ENCODE measurements at places on chromosomes 7 and 10.

DNA sequence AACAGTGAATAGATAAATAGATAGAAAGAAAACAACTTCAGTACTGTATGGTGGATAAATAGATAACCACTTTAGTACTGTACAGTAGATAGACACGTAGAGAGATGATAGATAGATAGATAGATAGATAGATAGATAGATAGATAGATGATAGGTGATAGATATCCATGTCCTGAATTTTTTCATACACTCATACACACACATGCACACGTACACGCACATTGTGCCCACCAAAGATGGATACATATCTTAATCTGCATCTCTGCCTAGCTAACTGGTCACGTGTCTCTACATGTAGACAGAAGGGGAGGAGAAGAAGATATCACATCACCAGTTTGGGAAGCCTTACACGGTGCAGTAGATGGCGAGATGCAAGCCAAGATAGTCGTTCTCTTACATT is 99.2 kb downstream of the ARID5B start:
- DNase-seq = no peak

DNA sequence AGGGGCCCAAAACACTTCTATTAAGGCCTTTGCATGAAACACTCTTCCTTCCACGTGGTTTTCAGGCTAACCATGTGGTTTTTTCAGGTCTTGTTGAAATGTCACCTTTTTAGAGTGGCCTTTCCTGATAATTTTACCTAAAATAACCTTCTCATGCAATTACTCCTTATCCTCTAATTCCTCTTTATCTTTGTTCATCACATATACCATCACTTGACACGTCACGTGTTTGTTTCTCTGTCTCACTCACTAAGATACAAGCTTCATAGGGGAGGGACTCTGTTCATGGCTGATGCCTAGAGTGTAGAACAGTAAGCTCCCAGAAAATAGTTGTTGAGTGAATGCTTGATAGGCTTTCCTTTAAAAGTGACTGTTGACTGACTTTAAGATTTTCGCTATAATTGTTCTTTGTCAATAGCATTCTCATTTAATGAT is 63.7 kb downstream of the ST7 start:
- DNase-seq = no peak

DNA sequence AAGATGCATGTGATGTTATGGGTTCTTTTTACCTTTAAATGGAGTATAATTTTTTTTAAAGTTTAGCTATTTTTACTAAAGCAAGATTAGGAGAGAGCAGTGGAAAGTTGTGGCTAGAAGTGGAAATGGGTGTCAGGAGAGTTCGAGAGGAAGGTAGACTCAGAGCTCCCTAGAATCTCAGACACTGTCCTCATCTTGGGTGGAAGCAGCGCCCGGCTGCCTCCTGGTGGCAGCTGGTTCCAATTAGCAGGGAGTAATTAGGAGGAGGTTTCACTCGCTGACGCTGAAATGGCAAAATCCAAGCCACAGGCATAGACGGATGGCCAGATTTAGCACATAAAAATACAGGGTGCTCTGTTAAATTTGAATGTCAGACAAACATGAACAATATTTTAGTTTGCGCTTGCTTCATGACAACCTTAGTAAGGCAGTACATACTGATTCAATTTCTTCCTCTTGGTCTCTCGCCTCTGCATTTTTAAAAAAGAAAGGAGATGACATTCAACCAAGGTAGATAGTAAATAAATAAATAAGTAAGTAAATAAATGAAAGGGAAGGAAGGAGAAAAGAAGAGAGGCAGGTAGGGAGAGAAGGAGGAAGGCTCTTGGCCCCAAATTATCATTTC is 58.5 kb downstream of the LGI1 start:
- peak; percentile 50 for DNase-seq

DNA sequence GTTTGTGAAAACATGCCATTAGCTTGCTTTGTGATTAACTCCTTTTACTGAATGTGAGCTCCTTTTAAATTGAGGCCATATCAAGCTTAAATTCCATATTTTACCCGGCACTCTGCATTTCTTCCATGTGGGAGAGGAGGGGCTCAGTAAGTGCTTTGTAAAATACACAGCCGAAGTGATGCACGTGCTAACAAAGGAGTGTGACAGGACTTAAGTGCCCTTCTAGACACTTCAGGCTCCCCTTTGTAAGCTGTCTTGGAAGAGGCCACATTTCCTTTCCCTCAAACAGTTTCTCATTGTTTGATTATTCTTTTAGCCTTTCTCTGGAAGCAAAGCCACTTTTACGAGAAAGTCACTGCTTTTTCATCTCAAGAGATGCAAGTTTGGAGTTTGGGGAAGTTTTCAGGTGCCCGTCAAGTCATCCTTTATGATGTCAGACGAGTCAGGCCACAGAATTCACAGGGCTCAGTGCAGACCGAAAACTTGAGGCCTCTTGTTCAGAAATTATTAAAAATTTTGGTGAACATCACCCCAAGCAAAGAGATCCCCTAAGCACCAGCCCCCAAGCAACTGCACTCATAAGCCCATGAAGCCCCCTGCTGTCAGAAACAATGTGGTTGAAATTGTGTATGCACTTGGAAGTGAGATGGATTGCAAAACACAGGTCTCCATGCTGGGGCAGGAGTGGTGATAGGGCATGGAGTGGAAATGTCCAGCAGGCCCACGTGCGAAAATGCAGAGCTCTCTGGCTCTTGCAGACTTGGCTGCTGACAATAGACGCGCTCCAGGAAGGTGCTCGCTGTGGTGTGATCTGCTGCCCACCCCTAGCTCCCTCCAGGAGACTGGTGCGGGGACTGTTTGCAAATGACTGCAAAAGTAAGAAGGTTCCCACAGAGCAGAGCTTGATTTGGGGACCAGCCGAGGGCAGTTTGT is 11.5 kb downstream of the IKZF1 start:
- DNase-seq = no peak

- no peak for DNase-seq
These were observed 39.7 kb downstream of the POU6F2 start for GRCh38 chr7:39017369-39017915.

GRCh38 chr10:100209303-100209702 is 20.1 kb downstream of the CHUK start:
- peak; percentile 14 for DNase-seq

GRCh38 chr7:13047061-13047460 is 359.6 kb downstream of the ARL4A start:
- DNase-seq = no peak

GRCh38 chr7:152894295-152895170 is 135.0 kb downstream of the ACTR3B start:
- DNase-seq = no peak

DNA sequence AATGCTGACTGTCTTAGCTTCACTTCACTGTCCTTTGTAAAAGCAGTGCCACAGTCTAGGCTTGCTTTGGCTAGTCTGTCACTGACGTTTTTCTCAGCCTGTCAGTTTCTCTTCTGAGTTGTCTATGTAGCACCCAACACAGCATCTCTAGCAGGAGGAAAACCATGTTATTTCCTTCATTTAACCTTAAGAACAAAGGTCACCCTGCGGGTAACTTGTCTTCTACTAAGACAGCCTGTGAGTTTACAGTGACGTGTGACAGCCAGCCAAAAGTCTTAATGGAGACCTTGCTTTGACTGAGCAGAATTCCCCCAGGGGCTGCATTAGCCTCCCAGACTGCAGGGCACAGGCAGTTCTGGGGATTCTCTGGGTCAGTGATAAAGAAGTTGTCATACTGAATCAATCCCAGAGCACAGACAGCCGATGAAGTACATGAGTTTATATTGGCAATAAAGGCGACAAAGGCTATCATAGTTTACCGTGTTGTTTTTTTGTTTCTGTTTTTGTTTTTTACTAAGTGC is 296.0 kb upstream of the KIAA1217 start:
- no peak for DNase-seq

DNA sequence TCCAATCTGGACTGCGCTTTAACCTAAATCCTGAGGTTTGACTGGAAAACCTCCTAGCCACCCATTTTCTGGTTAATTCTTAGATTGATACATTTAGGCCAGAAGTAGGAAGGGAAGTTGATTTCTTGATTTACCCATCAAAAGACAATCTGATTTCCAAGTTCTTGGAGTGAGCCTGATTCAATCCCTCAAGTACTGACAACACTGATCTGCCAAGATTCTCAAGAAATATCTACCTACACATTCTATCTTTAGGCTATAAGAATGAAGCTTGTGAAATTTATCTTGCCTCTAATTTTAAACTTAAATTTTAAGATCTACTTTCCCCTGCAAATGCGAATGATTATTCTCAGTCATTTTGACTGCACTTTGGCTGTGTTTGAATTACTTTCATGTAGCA is 5.9 kb downstream of the TAS2R16 start:
- DNase-seq = no peak

GRCh38 chr10:119693262-119693957 is 32.4 kb upstream of the INPP5F start:
- DNase-seq = peak; percentile 54

DNA sequence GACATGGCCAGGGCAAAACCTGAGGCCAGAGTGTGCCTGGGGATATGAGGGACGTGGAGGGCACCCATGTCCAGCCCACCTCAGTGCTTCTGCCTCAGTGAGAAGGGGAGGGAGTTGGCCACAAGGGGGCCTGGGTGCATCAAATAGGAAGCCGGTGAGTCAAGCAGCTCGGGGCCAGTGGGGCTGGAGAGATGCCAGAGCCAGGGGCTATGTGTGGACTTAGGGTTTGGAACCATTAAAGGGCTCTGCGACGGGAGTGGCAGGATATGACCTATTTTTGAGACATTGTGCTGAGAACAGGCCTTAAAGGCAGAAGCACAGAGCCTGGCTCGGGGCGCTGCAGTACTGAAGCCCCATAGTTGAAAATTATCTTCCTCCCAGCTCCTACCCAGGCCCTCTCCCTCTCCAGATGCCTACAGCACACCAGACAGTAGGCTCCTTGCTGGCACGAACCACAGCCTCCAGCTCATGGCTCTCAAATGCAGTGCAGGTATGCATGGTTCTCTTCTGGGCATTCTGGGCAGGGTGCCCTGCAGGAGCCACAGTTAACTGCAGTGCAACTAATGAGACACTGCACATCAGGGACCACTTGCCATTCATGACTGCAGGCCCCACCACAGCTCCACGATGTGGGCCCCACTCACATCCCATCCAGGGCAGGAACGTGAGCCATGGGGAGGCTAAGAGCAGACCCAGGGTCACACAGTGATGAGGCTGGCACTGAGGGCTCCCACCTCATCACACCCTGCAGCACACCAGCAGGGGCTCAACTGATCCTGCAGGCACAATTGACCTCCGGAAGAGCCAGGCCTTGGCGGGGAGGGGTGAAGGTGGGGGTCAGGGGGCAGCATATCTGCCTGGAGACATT is 7.2 kb upstream of the PGAM2 start:
- peak; percentile 50 for DNase-seq

DNA sequence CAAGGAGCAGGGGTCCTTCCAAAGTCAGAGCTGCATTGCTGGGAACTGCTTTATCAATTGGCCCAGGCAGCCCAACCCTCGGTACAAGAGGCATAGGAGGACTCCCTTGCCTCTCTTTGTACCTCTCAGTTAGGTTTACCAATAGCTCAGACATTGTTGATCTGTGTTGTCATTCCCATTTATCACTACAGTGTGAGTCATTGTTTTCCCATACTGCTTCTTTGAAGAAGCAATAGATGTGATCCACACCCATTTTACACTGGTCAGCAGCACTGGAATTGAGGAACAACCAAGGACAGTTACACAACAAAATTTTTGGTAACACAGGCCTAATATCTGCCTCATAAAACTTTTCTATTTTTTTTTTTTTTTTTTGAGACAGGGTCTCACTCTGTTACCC is 307.2 kb downstream of the SNX13 start:
- peak; percentile 31 for DNase-seq

DNA sequence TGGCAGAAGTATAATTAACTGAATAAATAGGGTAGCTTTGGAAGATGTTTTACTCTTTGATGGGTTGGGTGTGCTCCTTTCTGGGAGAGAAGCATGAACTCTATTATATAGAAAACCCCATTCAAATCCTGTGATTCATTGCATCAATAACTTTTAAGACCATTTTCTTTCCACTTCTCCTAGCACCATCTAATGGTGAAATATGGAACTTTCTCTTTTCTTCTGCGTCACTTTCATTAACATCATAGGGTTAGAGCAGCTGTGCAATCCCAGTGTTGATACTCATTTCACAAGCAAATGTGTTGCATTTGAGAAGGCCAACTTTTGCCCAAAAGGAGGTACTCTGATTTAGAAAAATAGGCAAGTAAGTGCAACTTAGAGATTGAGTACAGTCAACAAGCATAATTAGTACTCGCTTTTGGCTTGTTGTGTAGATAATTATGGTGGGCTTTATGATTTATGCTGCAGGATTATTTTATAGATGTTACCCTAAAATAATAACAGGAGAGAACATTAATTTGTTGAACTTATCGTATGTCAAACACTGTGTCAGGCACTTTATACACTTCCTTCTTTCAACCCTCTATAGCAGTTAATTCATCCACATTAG is 92.9 kb downstream of the CPED1 start:
- peak; percentile 54 for DNase-seq

DNA sequence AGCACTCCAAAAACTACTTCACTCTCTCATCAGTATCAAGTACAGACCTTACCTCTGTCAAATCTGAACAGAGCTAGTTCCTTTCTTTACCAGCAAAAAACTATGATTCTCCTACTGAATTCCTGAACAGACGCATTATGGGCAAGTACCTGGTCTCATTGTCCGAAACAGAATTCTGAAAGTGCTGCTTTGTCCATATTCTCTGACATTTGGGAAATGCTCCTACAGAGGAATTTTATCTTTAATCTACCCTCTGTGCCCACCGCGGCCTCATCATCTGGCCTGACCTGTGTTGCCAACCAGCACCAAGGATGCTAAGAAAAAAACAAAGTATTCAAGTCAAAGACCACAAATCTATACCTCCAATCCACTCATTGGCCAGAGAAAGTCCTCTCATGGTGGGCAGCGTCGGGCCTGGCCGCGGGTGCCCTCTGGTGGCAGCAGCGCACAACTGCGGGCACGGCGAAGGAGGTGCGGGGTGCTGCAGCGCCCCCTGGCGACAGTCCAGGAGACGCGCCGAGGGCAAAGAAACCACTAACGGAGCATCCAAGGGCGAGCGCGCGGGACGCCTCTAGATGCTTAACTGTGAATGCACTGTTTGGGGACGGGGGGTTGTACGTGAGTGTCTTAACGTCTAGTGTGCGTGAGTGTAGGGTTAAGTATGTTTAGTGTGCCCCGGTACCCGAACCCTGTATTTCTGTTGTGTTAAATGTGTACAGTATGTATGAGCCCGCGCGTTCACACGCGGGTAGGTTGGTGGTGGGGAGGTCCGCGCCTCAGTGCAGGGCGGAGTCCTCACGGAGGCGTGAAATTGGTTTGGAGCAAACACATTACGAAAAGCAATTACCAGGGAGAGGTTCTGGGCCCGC is 5.0 kb upstream of the GBX1 start:
- peak; percentile 49 for DNase-seq

DNA sequence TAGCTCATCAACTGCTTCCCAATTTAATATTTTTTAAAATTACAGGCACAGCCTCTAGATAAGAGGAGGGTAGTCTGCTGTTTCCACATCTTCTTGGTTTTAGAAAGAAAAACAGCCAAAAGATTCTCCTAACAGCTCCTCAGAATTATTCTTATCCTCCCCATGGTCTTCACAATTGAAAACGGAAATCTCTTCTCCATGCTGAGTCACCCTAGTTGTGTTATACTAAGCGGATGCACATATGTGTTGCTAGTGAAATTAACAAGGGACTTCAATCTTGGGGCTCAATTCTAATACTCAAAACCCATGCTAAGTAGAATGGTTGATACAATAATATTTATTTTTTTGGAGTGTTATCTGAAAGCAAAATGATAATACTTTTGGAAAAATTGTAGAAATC is 71.9 kb upstream of the NPY start:
- no peak for DNase-seq

GRCh38 chr7:7178081-7178480 is 4.3 kb upstream of the C1GALT1 start:
- no peak for DNase-seq

All from kidney glomerular epithelial cell (primary cell).